ENCODE measurements at places on chromosomes 7 and 10.

DNA sequence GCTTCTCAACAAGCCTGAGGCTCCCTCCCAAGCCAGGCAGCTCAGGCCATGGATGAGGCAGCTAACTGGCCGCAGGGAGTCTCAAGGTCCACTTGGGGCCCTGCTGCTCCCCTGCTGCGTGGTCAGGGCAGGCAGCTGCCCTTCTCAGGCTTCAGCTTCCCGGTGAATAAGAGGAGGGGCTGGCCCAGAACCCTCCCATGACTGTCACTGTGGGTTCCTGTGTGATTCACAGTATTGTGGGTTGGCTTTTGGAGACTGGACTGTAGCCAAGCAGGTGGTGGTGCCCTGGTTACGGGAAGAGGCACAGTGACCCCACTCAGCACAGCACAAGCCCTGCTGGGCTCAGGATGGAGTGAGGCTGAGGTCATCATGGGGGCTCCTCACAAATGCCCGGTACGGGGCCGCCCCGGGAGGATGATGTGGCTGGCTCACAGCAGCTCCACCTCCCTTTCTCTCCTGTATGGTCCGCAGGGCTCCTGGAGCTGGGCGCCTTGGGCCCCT is 189.8 kb downstream of the HECW1 start:
- DNase-seq = peak; percentile 65

GRCh38 chr7:23893942-23894891 is 184.2 kb downstream of the STK31 start:
- DNase-seq = no peak

DNA sequence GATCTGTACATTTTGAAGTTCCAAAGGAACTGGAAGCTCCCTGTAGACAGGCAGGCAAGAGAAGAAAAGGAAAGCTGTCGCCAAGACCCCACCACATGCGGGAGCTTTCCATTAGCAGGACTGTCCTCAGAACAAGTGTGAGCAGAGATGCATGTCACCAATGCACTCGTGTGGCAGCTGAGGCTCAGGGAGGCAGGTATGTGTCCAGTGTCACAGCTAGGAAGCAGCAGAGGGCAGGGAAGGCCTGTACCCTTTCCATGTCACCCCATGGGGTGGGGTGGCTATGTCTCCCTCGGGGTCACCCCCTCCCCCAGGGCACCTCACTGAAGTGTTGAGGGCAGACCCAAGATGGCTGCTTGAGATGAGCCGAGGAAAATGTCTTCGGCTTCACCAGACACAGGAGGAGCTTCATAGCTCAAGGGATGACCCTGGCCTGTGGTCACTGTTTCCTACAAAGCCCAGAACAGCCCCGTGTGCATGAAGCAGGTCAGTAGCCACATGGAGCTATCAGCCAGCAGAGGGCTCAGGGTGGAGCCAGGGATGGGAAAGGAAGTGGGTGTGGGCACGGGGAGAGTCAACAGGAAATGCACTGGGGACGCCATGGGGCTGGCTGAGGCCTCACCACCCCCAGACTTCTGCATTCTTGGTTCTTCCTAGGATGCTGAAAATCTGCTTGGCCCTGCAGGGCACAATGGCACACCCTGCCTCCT is 96.6 kb downstream of the FAM53B start:
- peak; percentile 74 for DNase-seq

DNA sequence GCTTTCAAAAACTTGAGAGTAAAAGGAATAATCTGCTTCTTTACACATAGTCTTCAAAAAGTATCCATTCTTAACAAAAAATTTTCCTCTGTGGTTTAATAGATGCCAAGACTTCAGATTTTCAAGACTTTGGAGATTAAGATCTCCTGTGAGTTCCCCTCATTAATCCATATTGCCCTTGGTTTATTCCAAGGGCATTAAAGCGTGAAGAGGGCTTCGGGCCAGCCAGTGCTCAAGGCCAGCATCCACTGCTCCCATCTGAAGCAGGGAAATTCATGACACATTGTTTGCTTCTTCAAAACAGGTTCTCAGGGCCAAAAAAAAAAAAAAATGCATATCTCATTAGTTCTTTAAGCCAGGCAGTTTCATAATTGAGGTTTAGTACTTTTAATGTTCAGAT is 137.3 kb upstream of the RHOBTB1 start:
- no peak for DNase-seq

- DNase-seq = no peak
These were observed 11.3 kb downstream of the INSIG1 start for GRCh38 chr7:155309021-155309338.

DNA sequence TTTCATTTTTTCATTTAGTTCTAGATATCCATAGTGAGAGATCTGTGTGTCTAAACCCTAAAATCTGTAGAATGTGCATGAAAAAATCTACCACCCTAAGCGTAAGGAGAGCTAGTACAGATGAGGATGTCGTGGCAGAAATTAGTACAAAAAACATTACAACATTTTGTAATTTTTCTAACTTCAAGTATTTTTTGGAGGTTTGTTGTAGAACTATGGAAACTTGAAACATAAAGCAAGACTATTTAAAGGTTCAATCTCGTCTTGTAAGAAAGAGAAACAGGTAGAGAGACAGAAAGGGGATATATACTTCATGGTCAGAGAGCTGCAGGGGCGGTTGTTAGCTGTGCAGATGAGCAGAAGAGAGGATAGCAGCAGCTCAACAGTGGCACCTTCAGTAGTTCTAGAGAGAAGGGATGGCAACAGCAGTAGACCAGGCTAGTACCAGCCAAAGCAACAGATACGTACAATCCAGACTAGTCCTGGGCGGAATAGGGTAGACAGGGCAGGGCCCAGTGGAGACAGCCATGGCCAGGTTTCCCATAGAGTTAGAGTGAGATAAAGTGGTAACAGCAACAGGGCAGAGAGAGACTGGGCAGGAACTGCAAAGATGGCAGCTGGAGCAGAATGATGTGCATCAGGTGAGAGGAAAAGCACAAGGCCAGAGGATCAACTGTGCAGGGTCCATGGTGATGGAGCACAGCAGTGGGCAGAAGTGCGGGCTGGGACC is 145.2 kb downstream of the FRMD4A start:
- peak; percentile 94 for DNase-seq

DNA sequence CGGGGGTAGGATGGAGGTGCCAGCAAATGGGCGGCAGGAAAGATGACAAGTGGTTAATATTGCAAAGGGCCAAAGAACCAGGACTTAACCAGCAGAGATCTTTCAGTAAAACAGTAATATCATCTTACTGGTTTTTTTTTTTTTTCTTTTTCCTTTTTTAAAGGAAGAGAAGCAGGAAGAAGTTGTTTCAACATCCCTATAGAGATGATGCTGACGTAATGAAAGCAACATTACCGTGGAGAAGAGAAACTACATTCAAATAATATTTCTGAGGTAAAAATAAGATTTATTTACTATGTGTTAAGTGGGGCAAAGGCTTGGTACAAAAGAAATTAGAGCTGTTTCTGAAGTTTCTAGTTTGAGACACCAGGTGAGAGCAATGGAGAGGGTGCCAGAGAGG is 11.0 kb downstream of the MINDY3 start:
- no peak for DNase-seq

DNA sequence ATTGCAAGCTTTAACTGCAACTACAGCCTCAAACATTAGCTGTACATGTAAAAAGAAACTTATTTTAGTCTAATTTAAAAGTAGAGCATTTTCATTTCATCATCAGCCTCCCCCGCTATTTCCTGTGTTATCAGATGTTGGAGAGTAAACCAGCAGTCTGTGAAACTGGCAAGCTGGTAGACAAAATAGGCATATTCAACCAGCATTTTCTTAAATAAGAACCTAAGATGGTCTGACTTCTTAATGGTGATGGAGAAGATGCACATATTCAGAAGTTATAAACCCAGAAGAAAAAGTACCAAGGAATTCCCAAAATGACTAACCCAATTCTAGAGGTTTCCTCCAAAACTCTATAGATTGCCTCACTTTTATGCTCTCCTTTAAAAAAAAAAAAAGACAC is 24.9 kb downstream of the PIK3AP1 start:
- DNase-seq = no peak

DNA sequence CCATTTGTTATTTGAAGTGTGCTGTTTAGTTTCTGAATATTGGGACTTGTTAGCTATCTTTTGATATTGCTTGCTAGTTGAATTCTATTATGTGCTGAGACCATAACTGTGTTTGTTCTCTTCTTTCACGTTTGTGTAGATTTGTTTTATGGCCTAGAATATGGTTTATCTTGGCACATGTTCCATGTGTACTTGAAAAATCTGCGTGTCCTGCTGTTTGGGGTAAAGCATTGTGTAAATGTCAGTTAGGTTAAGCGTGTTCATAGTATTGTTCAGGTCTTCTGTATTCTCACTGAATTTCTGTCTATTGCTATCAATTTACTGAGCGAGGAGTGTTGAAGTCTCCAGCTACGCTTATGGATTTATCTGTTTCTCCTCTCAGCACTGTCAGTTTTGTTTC is 19.4 kb downstream of the MMP21 start:
- no peak for DNase-seq

- DNase-seq = no peak
These were observed 25.0 kb downstream of the YKT6 start for GRCh38 chr7:44225566-44226395.

GRCh38 chr7:47702080-47702479 is 120.2 kb upstream of the TNS3 start:
- DNase-seq = no peak
